ENCODE measurements at places on chromosomes 16 and 17. TPM values are rescaled to one million over a fixed set of nuclear protein-coding genes. Genes with fewer than 3 reads are reported as not detected.

DNA sequence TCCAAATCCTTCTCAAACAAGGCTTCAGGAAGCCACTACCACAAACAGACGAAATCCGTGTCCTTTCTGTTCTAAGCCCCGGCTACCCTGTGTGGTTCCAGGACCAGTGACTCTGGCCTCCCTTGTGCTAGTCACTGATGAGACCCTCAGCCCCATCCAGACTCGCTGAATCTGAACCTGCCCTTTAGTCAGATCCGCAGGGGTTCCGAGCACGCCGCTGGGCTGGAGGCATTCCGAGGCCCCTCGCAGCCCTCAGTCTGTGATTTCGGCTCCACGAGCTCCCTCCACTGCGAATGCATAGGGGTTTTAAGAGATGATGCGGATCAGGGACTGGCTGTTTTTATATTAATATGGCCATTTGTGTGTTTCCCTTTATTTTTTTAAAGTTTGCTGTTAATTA, 292.7 kb downstream of the IRF8 start:
- DNase-seq = no peak
- no peaks in the 10 kb centered on the region for H3K36me3 ChIP-seq
- no peaks in the 10 kb centered on the region for H3K27me3 ChIP-seq
- no peak overlapping the region for H3K27ac ChIP-seq
- H3K4me3 ChIP-seq = no peak overlapping the region

DNA sequence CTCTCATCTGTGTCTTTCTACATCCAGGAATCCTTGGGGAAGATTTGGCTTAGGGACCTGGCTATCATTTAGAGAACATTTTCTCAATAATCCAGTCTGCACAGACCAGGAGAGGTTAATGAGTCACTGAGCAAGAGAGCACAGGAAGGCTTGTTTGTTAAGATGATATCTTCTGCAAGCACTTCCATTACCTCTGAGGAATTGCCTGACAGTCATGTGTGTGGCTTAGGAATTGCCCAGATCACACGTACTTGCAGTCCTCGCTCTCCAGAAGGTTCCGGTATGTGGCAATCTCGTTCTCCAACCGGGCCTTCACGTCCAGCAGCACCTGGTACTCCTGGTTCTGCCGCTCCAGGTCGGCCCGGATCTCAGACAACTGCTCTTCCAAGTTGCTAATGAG, 3.3 kb downstream of the KRT37 start:
- no peak overlapping the region for H3K4me3 ChIP-seq
- no peak overlapping the region for H3K27ac ChIP-seq
- no peak for DNase-seq
- no peaks in the 10 kb centered on the region for H3K36me3 ChIP-seq
- peaks cover 6% of the 10 kb centered on the region for H3K4me1 ChIP-seq
- H3K27me3 ChIP-seq = no peaks in the 10 kb centered on the region

Gene C16orf96
- total RNA-seq = 0.24 TPM

DNA sequence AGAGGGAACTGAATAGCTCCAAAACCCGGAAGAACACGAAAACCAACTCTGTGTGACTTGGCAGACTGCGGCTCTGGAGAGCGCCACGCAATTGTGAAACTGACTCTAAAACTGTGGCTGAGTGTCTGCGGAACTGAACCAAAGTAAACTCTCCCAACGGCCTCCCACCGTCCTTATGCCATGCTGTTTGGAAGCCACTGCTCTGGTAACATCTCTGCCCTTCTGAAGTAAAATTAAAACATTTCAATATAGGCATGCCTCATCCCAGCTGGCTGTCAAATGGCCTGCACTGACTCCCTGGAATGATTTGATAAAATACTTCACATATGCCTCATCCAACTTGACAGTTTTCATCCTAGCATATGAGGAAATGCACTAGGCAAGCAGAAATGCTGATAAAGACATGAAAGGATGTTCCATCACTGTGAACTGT, 70.2 kb downstream of the PARN start:
- no peaks in the 10 kb centered on the region for H3K27me3 ChIP-seq
- no peak for DNase-seq
- no peaks in the 10 kb centered on the region for H3K4me1 ChIP-seq
- H3K36me3 ChIP-seq = no peaks in the 10 kb centered on the region
- H3K27ac ChIP-seq = no peak overlapping the region
